ENCODE measurements at places on chromosomes 2 and 18.

GRCh38 chr2:1052771-1053191, 102.1 kb downstream of the SNTG2 start:
- no peak for DNase-seq

GRCh38 chr2:3751806-3752205, 48.4 kb downstream of the DCDC2C start:
- DNase-seq: no peak

GRCh38 chr2:101956465-101957438, 35.0 kb upstream of the IL1R2 start:
- no peak for DNase-seq

DNA sequence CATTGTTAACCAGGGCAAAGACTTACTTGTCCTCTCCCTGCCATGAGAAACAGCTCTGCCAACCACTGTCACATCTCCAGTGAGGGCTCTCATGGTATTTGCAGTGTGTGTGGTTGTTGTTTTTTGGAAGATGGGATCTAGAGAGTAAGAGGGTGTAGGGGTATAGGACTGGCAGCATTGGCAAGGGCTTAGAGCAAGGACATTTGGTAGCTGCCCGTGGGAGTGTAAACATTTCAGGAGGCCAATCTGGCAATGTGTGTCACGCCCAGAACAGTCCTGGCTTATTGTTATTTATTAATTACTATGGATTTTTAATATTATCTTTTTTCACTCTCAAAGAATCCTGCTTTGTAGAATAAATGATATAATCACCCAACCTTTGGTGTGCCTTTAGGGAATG, 90.5 kb downstream of the TMEM17 start:
- DNase-seq: no peak

GRCh38 chr2:160463245-160463644, 30.4 kb downstream of the RBMS1 start:
- no peak for DNase-seq

DNA sequence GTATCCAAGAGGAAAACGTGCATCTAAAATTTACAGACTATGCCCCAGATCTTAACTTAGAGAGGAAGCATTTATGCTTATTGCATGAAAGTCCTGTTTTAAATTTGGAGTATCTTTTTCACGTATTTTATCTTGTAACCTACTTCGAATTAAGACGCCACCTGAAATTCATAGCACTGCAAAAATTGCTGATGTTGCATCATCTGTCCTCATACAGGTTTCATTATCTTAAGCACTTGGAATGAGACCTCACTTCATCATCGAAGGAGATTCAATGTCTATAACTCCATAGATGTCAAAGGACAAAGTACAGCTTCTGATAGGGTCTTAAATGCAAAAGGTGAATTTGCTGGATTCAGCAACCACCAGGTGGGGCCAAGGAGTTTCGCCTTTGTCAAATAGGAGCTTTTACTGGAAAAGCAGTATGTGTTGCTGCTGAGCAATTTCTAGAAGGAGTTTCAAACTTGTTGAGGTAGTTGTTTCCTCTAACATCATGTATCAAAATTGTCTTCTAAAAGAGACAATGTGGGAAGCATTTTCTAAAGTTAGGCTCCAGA, 106.4 kb upstream of the CCDC85A start:
- DNase-seq: no peak
